ENCODE measurements at places on chromosomes 2 and 18. TPM values are rescaled to one million over a fixed set of nuclear protein-coding genes. Genes with fewer than 3 reads are reported as not detected.

DNA sequence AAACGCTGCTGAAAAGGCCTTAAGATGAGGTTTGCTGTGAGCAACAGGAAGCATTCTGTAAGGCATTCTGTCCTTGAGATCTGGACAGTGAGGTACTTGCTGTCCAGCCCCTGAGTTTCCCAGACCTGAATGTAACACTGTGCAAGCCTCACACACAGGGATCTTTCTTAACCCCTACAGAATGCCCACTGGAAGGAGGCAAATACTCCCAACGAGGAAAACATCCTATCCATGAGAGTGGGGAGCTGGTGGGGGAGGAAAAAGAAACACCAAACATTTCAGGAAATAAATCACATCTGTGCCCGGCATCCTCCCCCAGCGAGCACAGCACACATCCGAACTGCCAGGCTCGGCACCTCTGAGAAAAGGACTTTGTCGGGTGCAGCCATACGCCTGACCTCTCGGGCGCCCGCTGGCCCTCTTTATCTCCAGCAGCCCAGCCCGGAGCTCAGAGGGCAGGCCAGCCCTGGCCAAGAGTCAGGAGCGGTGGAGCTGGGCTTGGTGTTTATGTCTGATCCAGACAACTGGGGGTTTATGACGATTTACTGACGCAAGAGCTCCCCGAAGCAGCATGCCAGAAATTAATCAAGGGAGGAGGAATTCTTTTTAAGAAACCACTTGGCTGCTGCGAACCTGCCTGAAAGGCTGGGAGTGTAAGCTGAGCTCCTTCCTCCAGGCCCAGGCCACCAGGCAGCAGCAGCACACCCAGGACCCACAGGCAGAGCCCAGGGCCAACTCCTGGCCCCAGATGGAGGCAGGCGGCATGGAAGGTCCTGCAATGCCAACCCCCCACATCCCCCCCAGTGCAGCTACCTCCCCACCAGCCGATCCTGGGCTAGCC lies 72.2 kb downstream of the HDAC4 start:
- peak; percentile 74 for DNase-seq

The ALPP gene
- total RNA-seq: not detected

DNA sequence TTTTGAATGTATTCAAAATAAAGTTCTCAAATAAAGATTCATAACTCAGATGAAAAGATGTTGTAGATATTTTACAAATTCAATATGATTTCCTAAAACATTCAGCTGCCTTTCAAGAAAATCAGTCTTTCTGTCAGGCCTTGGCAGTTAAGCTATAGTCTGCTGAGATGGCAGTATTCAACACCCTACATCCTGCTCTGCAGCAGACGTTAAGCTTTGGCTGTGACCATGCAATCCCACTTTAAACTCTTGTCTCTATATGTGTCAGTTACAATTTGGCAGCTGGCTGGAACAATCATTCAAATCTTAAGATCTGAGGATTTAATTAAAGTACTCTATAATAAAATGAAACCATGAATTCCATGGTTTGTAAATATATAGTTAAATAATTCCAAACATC lies 567.3 kb upstream of the ZNF804A start:
- no peak for DNase-seq

GRCh38 chr18:38115201-38115600 lies 549.6 kb upstream of the CELF4 start:
- no peak for DNase-seq

- DNase-seq: no peak
These were observed 38.2 kb downstream of the CELF4 start for GRCh38 chr18:37527395-37527794.

All from heart right ventricle (tissue), 16 donors.